ENCODE measurements at places on chromosomes 7 and 10. TPM values are rescaled to one million over a fixed set of nuclear protein-coding genes. Genes with fewer than 3 reads are reported as not detected.

The RARRES2 gene
- 1.1 TPM for total RNA-seq

The OR9A2 gene
- not detected for total RNA-seq

GRCh38 chr10:97332591-97333350, 1.8 kb downstream of the FRAT2 start:
- DNase-seq: peak; percentile 45

DNA sequence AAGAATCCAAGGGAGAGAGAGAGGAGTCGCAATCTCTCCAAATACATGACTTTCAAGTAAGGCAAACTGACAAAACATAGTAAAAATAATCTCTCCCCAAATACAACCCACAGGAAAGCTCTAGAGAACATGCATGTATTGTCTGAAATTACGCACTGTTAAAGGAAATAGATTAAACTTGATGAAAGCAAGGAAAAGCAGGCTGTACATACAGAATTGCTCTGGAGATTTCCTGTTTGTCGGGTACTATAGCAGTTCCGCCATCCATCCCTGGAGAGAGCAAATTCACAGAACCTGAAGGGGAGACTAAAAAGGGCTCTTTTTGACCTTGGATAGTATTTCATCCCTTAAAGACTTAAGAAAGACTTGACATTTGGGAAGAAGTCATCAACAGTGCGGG, 170.2 kb upstream of the BET1 start:
- no peak for DNase-seq

All from Panc1 (cell line).